ENCODE measurements at places on chromosomes 5 and 9.
A peak's percentile ranks its signal among the peaks of the same experiment; 100 is the strongest.

GRCh38 chr9:106322706-106323245 is 540.2 kb upstream of the ZNF462 start:
- DNase-seq, result no peak

- no peak for DNase-seq
Measured at GRCh38 chr9:304519-305185, 90.0 kb downstream of the DOCK8 start.

DNA sequence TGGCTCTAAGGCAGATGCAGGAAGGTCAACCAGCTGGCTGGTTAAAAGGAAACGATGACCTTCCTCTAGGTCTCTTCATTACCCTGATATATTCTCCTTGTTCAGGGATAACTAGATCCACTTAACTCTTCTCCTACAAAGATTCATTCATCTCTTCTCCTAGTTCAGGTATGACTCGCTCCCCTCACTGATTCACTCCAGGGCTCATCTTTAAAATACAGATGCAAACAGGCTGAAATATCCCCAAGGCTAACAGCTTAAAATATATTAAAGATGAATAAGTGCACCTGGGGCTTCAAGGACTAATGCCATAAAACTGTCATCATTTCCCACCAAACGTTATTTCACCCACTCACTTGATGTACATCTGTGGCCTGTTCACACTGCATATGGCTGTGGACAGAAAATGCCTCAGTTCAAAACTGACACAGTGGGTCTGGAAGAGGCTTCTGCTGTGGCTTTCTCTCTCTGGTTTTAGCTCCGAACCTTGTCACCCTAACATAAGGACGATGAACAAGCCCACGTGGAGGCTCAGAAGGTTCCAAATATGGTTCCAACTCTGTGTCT is 366.9 kb downstream of the DEPDC1B start:
- DNase-seq, result no peak

DNA sequence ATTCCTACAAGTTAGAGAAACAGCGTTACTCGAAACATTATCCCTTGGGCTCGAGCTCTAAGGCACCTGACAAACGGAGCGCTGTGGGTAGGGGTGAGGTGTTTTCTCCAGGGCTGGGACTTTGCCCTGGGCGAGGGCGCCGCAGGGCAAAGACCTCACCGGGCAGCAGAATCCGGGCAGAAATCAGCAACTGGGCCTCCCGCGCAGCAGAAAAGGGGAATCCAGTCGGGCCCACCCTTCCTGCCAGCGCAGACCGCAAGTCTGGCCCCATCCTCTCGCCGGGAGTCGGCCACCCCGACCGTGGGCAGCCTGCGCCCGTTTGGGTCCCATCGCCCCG is 430 bp upstream of the MSH3 start:
- DNase-seq, result peak; percentile 54

GRCh38 chr5:50984640-50985039 is 318.2 kb downstream of the PARP8 start:
- no peak for DNase-seq
